Stimulated activated naive CD8-positive, alpha-beta T cell treated with anti-CD3 and anti-CD28 coated beads, Interleukin-15, amount 100 ng/mL, for 72 hours (primary cell): ENCODE measurements at places on chromosomes 16 and 17.

GRCh38 chr17:80080081-80080480 is 21.3 kb upstream of the GAA start:
- no peak for DNase-seq

GRCh38 chr17:29341726-29342125 is 47.8 kb upstream of the NUFIP2 start:
- DNase-seq, result no peak

- DNase-seq, result no peak
These were observed 75.5 kb downstream of the RPA1 start for GRCh38 chr17:1905190-1905913.

DNA sequence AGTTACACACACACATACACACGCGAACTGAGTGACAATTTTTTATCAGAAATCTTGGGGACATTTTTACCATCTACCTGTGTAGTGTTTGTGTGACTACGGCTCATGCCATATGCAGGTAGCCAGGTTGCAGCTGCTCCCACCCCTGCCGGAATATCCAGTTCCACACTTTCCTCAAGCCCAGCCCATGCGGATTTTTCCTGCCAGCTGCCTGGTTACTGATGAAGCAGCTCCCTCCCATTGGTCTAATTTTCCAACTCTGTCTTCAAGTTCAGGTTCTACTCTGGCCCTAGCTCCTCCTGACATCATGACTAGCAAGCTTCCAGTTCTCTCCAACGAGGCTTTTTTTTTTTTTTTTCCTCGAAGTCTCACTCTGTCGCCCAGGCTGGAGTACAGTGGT is 4.8 kb downstream of the GSG1L2 start:
- DNase-seq, result no peak
